Left ventricle myocardium inferior (tissue), 1 donor: ENCODE measurements at places on chromosomes 6 and 20. TPM values are rescaled to one million over a fixed set of nuclear protein-coding genes. Genes with fewer than 3 reads are reported as not detected.
A peak's percentile ranks its signal among the peaks of the same experiment; 100 is the strongest.

- no peaks in the 10 kb centered on the region for H3K36me3 ChIP-seq
- H3K27me3 ChIP-seq, result peaks cover 7% of the 10 kb centered on the region
- H3K27ac ChIP-seq, result no peak overlapping the region
- no peak for DNase-seq
- no peak overlapping the region for H3K4me3 ChIP-seq
These were observed 103.0 kb downstream of the DLL1 start for GRCh38 chr6:170187669-170188566.

DNA sequence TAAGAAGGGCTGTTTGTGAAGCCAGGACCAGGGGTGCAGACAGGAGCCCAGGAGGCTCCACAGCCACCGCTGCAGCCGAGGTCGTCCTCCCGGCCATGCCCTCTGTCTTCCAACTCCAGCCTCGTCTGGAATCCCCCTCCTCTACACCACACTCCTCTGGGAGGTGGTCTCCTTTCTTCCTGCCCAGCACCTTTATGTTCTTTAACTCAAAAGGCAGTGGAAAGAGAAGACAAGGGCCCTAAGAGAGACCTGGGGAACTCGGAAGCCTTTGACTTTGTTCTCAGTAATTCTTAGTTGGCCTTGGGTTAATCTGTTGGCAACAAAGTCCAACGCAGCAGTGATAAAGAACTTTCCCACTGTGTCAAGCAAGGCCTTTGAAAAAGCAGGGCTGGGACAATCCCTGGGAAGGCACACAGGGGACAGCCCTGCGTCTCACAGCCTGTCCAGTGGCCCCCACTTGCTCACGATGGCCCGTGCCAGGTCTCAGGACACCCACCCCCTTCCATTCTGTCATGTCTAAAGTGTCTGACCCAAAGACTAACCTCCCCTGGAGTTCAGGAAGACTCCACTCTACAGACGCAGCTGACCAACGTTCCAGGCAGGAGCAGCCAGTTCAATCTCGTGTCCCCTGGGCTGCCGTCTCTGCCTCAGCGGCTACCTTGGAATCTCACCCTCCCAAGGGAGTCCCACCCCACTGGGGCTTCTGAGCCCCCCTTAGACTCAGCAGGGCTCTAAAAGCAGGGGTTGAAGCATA is 42.8 kb upstream of the FAM50B start:
- H3K27me3 ChIP-seq, result no peaks in the 10 kb centered on the region
- H3K27ac ChIP-seq, result peak overlapping the region; percentile 40
- H3K36me3 ChIP-seq, result no peaks in the 10 kb centered on the region
- no peak for DNase-seq

- H3K4me3 ChIP-seq, result no peak overlapping the region
- H3K27me3 ChIP-seq, result no peaks in the 10 kb centered on the region
- H3K4me1 ChIP-seq, result no peaks in the 10 kb centered on the region
- no peak for DNase-seq
- no peaks in the 10 kb centered on the region for H3K36me3 ChIP-seq
- H3K27ac ChIP-seq, result peak overlapping the region; percentile 33
These were observed 209.0 kb downstream of the THBS2 start for GRCh38 chr6:169044381-169045230.

GRCh38 chr6:107290491-107290890 is 168.9 kb downstream of the PDSS2 start:
- no peaks in the 10 kb centered on the region for H3K36me3 ChIP-seq
- H3K4me3 ChIP-seq, result no peak overlapping the region
- no peak for DNase-seq
- no peaks in the 10 kb centered on the region for H3K27me3 ChIP-seq
- H3K27ac ChIP-seq, result no peak overlapping the region

DNA sequence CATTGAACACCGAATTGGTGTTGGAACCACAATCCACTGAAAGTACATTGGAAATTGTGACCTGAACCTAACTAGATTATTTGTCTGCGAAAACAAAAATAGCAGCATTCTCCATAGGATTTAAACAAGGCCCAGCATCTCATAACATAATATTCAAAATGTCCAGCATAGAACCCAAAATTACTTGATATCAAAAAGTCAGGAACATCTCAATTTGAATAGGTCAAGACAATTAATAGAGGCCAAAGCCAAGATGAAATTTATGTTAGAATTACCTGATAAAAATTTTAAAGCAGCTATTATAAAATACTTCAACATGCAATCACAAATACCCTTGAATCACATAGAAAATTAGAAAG is 42.4 kb upstream of the CD2AP start:
- H3K4me1 ChIP-seq, result peaks cover 4% of the 10 kb centered on the region
- no peak for DNase-seq
- H3K27ac ChIP-seq, result no peak overlapping the region
- H3K36me3 ChIP-seq, result no peaks in the 10 kb centered on the region
- H3K4me3 ChIP-seq, result no peak overlapping the region
- no peaks in the 10 kb centered on the region for H3K27me3 ChIP-seq

- no peaks in the 10 kb centered on the region for H3K4me1 ChIP-seq
- DNase-seq, result no peak
- no peak overlapping the region for H3K27ac ChIP-seq
These were observed 123.2 kb downstream of the ARHGAP18 start for GRCh38 chr6:129586815-129587214.

FERMT1 gene
- total RNA-seq, result 0.63 TPM

DNA sequence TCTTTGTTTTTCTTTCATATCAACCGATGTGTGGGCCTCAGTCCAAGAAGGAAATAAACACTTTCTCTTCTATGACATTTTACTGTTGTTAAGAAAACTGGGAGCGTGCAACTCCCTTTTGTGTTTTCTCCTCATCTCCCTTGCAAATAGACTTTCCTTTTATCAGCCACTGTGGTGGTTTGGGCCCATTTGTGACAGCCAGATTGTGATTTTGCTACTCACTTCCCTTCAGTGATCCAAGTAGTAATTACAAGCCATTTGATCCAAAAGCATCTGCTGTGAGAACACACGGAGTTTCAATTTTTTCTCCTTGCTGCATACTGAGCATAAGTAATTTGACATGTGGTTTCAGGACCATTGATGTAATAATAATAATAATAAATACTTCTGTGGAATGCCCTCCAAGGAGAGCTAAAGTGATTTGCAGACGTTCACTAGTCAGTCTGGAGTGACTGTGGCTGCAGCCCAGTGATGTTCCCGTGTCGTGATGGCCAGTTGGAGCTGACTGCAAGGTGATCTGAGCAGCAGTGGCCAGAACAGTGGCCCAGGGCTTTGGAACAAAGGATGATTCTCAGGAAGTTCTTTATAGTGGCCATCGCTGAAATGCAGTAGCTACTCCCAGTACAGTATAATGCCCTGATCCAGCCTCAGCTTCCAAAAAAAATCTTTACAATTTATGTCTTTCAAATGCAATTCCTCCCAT is 91.9 kb upstream of the CLDN20 start:
- H3K27ac ChIP-seq, result peak overlapping the region; percentile 12
- DNase-seq, result no peak
- no peaks in the 10 kb centered on the region for H3K27me3 ChIP-seq
- H3K4me3 ChIP-seq, result peak overlapping the region; percentile 11

DNA sequence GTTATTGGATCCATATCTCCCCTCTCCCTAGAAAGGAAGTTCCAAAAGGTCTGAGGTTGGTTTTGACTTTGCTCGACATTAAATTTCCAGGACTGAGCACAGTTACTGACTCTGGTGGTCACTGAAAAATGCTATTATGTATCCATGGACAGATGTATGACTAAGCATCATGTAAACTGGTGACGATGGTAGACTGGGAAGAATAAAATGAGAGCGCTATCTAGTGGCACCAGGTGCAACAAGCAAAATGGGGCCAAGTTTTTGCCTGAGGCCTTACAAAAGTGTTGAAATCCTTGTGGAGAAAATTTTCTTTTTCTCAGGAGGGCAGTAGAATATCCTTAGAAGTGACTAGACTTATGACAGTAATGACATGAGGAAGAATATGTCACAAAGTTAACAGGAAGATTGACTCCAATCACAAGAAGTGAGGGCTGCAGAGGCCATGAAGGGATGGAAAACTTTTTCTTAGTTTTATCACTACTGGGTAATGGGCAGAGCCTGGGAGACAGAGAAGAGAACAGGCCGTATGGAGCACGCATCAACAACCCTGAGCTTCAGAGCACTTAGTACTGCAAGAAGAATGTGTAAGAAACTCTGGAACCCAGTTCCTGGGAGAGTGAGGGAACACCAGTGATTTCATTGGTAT is 88.9 kb upstream of the ELOVL5 start:
- no peaks in the 10 kb centered on the region for H3K27me3 ChIP-seq
- no peak overlapping the region for H3K4me3 ChIP-seq
- H3K4me1 ChIP-seq, result peaks cover 23% of the 10 kb centered on the region
- no peak overlapping the region for H3K27ac ChIP-seq
- no peaks in the 10 kb centered on the region for H3K36me3 ChIP-seq

GRCh38 chr6:56758120-56758519 is 115.4 kb upstream of the DST start:
- DNase-seq, result no peak
- H3K4me1 ChIP-seq, result peaks cover 71% of the 10 kb centered on the region
- no peak overlapping the region for H3K4me3 ChIP-seq
- peak overlapping the region; percentile 55 for H3K27ac ChIP-seq
- H3K27me3 ChIP-seq, result no peaks in the 10 kb centered on the region
